ENCODE measurements at places on chromosomes 3 and 15.

DNA sequence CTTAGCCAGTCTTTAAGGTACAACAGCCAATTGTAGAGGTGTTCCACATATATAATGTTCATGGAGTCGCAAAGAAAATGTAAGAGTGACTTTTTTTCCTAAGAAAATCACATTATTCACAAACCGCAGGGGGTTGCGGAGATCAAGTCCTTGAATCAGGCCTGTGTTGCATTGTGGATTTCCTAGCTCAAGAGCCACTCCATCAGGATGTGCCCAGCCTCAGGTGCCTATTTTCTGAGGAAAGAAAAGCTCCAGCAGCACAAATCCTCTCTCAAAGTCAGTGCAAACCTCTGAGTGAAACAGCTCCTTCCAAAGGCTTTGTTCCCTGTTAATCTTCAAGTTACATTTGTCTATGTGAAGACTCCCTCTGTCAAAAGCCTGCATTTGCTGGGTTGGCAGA is 349.4 kb downstream of the CLSTN2 start:
- no peak for DNase-seq

DNA sequence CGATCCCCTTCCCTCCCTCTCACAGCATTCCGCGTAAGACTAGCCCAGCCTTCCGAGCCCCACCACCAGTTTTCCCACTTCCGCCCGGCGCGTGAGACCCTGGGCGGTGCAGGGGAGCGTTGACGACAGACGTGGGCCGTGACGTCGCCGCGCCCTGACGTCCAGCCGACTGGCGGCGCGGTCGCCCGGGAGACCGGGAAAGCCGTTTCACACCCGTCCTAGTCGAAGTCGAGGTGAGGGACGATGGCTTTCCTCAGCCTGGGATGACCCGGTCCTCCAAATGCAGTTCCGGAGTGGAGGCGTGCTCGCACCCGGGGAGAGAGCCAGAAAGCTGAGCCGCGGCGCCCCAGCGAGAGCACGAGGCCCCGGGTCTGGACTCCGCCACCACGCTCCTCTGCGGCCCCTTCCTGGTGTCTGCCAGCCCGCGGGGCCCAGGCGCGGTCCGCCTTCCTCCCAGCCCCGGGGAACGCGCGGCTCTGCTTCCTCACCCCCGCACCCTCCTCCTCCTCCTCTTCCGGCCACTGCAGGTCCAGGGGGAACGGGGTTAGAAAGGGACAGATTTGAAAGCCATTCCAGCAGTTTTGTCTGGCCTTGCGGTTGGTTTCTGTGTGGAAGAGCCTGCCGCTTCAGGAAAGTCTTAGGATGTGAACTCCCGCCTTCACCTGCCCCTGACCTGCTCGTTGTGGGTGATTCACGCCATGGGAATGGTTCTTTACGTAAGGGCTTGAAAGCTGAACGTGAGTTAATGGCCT is at the start of gene LEKR1:
LEKR1 (plus strand) TSS at position 210 of the 752 bp plus-strand sequence. CDS start 2,977 bp downstream, outside the sequence.
- peak; percentile 85 for DNase-seq

- DNase-seq, result no peak
Measured at GRCh38 chr3:65786890-65787289, 251.8 kb downstream of the MAGI1 start.

DNA sequence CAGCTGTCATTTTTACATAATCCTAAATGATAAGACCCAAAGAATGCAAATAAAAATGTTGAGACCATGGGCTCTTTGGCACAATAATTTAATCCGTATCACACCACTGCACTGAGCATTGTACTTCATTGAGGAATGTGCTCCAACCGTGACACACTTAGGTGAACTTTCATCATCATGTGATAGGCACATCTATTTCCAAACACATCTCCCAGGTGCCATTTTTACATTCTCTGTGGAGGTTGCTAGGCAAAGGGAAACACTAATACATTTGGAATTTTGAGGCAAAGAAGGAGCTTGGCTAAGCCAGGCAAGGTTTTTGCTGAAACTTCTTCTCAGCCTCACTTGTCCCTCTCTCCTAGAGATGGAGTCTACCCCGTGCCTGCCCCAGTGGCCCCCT is 68.7 kb downstream of the LRTM1 start:
- no peak for DNase-seq

DNA sequence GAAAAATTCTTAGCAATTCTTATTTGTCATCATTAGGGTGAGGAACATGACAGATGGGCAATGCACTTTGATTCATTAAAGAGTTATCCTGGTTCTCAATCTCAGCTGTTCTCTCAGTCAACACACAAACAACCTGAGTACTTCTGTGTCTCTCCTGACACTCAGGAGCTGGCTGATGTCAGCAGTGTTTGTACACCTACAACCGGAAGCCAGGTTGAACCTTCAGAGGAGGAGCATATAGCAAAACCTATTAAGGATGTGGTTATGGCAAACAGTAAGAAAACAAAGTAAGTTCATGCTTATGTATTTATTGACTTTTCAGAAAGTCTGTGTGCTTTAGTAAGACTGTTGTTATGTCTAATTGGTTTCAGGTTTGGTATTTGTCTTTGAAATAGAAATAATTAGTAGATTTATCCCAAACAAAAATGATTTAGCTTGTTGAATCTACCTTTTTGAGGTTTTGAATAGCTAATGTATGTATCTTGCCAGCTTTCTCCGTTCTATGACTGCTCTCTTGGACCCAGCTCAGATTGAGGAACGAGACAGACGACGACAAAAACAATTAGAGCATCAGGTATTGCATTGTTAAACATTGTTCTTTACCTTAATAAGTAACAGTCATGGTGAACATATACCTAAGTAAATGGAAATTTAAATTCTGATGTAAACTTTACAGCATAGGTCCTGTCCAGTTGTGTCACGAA is 36.6 kb downstream of the CCDC66 start:
- no peak for DNase-seq
